NCI-H2107 (cell line): ENCODE measurements at places on chromosomes 2 and 18.
A peak's percentile ranks its signal among the peaks of the same experiment; 100 is the strongest.

- no peak for DNase-seq
Observed at GRCh38 chr2:31337860-31338259, 76.7 kb downstream of the XDH start.

DNA sequence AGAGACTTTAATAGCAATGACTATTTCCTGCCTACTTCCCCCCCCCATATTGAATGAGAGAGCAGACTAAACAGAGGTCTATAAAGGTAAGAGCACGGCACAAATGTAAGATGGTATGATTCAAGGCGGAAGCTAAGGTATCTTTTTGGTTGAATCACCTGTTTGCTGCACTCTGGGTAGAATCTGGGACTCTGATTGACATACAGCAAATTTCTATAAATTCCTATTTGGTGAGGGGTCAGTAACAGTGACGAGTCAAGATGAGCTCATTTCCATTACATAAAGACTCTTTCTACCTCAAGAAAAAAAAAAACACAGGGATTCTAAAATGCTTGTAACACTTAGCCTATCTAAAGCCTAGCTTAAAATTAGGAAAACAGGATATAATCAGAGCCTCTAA is 297.3 kb downstream of the TNS1 start:
- DNase-seq = no peak

- no peak for DNase-seq
Observed at GRCh38 chr2:210442457-210442856, 34.1 kb downstream of the LANCL1 start.

DNA sequence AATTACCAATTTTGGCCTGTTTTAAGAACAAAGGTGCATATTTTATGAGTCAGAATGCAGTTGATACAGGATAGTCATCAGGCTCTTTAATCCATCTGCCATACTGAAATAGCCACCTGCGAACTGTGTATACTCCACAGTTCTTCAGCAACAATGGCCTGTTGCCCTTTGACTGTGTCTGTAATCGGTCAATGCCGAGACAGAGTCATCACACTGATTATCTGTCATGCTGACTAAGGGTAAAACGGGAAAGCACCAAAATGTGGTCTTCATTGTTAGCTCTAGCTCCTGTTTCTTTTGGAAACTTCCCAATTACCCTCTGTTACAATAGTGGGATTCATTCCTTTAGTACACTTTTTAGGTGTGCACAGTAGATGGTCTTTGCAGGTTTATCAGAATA is 871.7 kb downstream of the DPP10 start:
- DNase-seq = no peak

DNA sequence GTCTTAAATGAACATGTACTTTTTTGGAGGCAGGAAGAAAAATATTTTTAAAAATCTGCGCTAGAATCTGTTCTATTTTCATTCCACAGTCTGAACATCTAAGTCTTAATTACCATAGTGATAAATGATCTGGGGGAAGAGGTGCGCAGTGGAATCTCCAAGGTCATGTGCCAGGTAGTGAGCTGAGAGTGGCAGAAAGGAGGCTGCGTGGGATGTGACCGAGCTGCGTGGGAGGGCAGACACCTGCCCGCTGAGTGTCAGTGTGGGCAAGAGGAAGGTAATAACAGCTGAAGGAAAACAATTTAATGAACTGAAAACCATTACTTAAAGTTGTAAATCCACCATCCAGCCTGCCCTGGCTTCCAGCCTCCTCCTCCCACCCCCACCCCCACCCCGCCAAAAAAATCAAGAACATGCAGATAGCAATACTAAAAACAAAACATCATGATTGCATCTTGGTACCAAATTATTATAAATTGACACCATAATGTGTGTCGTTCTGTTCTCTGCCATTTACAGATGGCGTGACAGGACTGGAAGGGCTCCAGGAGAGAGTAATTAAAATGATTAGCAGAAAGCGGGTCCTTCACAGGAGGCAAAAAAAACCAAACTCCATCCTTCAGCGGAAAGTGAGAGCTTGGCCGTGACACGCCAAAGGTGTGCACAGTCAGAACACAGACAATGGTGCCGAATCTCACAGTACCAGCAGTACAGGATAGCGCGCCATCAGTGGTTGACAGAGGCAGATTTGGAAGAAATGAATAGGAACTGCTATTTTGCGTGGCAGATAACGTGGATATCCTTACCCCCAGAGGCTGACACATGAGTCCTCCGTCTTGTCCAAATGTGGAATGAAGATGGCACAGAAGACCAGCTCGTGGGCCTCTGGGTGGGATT is 11.4 kb upstream of the DTNB start:
- no peak for DNase-seq

GRCh38 chr2:177984749-177985148 is 87.8 kb downstream of the PDE11A start:
- DNase-seq = no peak

- no peak for DNase-seq
Observed at GRCh38 chr2:215419769-215420470, 15.9 kb downstream of the FN1 start.

DNA sequence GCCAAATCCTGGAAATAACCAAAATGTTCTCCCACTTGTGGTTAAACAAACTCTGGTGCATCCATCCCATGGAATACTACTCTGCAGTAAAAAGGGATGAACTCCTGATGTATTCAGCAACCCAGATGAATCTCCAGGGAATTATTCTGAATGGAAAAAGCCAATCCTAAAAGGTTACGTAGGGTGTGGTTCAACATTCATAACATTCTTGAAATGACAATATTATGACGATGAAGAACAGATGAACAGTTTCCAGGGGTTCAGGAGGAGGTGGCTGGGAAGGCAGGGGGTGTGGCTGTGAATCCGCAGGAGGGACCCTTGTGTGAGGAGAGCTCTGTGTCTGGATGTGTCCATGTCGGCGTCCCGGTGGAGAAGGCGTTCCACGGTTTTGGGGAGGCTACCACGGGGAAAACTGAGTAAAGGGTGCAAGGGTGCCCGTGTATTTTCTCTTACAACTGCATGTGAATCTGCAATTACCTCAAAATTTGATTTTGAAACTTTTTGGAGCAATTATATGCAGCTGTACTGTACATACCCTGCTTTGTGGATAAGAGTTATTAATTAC is 47.3 kb downstream of the KCNG2 start:
- DNase-seq = no peak

DNA sequence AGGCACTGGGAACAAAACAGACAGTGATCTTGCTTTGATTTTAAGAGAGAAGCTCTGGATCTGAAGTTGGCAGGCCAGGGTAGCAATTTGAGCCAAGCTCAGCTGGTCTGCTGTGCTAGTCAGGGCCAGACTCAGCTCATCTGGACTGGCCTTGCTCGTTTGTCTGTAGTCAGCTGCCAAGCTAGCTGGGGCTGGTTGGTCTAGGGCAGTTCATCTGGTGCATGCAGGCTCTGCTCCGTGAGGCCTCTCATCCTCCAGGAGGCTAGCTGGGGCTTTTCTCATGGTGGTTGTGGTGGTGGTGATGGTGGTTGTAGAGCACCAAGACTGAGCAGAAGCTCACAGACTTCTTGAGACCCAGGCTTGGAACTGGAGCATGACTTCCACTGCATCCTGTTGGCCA is 10.3 kb downstream of the FBLN7 start:
- no peak for DNase-seq

DNA sequence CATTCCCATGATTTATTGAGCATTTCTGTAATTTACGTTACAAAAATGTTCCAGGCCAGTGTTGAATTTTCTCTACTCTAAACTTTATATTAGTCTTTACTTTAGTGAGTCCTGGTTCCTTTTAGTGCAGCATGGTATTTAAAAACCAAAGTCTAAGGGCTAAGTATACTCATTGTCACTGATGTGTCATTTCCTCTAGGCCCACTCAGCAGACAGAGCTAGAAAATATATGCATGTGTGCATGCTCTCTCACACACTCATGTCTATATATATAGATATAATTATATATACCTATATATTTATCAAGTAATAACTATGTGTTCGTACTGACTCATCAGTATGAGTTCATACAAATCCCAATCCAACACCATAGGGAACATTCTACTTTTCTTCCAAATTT is 132.5 kb upstream of the SLC8A1 start:
- DNase-seq = no peak

DNA sequence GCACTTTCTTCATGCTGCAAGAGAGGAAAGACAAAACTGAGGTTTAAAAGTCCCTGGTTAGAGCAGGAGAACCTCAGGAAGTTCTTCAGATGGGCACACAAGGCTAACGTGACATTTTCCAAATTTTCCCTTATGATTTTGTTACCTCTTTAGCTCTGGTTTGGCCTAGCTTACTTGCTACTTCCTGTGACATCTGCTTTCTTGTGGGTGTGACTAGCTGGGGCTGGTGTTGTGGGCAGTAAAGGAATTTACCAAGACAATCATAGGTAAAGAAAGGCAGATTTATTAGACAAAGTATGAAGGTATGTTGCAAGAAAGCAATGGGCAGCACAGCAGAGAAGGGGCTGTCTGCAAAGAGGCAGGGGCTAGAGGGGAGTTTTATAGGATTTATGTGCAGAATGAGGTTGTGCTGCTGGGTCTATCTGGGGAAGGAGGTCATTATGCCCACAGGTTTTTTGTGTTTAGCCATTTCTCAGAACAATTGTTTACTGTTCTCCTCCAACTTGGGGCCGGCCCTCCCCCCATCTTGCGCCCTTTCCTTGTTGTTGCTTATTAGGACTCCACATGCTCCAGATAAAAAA is 6.7 kb upstream of the TNP1 start:
- DNase-seq = no peak

DNA sequence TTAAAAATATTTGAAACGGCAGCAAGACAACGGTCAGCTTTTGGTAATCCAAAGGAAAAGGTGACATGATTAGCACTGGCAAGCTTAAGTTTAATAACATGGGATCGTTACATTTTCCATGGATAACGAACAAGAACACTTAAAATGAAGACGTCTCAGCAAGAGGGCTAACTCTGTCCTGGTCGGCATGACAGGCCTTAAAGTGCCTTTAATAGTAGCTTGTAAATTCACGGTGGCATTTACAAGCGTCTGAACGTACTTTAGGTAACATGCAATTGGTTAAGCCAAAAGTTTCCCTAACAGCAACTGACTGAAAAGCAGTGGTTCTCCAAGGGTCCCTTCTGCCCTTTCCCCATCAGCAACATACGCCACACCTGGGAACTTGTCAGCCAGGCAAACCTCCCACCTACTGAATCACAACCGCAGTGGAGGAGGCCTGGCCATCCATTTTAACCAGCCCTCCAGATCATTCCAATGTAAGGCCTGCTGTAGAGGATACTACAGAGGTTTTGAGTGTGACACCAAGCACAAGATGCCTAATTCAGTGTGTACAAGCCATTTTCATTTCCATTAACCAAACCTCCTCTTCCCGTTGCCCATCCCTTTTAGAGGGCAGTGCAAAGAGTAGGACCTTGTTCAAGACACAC is 4.4 kb downstream of the TGFA start:
- DNase-seq = no peak

GRCh38 chr18:61572084-61572655 is 238.9 kb downstream of the CDH20 start:
- DNase-seq = no peak

GRCh38 chr2:222445227-222445626 is 20.9 kb downstream of the SGPP2 start:
- no peak for DNase-seq

DNA sequence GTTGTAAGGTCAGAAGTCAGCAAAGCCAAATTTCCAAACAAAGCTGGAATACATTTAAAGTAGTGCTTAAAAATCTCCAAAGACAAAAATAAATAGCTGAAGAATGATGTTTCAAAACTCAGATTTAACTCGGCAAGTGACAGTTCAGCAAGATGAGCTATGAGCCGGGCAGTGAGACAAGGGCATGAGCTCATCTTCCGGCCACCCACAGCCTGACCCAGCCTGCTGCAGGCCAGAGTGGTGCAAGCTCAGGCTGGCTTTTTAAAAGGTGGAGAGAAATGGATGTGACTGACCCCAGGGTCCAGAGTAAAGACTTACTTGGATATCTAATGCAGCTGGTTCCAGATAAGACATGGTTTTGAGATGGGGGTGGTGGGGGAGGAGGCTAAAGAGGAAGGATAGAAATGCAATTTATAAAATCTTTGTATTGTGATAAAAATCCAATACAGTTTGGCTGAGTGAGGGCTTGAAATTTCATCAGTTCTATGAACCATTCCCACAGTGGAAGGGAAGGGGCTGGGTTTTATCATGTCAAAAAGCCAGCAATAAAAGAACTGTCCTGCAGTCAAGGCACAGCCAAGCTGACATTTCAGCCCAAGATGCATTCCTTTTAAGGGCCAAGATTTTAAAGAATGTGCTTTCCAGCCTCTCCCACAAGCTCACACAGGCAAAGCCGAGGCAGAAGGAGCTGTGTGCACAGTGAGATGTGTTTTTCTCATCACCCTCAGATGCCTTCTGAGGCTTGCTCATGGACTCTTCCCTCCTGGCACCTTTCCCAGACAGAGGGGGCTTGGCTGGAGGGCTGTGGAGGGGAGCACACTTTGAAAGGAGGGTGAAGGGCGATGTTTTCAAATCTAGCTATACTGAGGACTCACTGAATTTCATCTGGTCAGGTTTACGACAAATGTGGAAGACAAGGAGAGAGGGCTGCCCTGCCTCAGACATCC is 97.9 kb upstream of the KLHL29 start:
- DNase-seq = no peak

- DNase-seq = no peak
Observed at GRCh38 chr2:64594226-64594989, 59.3 kb downstream of the SERTAD2 start.

DNA sequence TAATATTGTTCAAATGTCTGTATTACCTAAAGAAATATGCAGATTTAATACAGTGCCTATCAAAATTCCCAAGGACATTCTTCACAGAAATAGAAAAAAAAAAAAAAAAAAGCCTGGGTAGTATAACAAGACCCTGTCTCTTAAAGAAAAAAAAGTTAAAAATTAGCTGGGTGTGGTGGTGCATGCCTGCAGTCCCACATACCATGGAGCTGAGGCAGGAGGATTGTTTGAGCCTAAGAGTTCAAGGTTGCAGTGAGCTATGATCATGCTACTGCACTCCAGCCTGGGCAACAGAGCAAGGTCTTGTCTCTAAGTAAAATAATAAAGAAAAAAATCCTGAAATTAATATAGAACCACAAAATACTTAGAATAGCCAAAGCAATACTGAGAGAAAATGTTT is 51.9 kb downstream of the SLC16A14 start:
- no peak for DNase-seq

GRCh38 chr2:209473930-209474419 is 50.1 kb downstream of the MAP2 start:
- DNase-seq = peak; percentile 48

GRCh38 chr2:119155633-119156032 is 2.9 kb downstream of the C1QL2 start:
- no peak for DNase-seq

- DNase-seq = no peak
Observed at GRCh38 chr2:22079583-22079982, 955.8 kb downstream of the TDRD15 start.

GRCh38 chr2:96353606-96354101 is 18.1 kb downstream of the NCAPH start:
- DNase-seq = no peak

- no peak for DNase-seq
Observed at GRCh38 chr2:109188496-109188890, 59.5 kb downstream of the SH3RF3 start.

- DNase-seq = no peak
Observed at GRCh38 chr2:29317077-29317517, 201.9 kb downstream of the CLIP4 start.

- no peak for DNase-seq
Observed at GRCh38 chr2:222352981-222353380, 54.2 kb upstream of the PAX3 start.
